ENCODE measurements at places on chromosomes 3 and 15.

DNA sequence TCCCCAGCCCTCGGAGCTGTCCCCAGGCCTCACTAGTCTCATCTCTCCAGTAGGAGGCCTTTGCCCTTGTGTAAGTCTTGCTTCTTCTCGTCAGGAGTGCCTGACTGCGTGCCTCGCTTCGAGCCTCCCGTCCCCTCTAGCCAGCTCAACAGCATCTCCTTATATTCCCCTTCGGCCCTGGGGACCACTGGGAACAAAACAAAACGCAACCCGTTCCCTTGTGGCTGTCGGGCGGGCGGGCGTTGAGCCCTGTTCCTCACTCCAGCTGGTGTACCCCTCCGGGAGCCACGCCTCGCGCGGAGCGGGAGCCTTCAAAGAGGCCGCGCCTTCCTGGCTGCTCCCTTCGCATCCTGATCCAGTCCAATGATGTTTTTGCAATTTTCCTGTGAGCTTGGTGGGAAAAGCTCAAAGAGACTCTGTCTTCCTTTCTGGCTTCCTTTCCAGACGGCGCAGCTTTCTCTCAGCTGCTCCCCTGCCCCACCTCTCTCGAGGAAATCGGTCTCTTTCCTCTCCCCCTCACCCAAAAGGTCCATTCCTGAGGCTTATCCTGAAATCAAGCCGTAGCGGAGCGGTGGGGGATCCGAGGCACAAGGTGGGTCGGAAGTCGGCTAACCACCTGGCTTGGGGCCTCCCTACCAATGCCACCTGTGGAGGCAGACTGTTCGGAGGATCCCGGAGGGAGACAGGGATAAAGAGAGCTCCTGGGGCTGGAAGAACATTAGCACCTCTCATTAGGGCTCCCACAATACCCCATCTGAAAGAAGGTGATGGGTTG lies 33.4 kb upstream of the SRP14 start:
- DNase-seq = no peak

DNA sequence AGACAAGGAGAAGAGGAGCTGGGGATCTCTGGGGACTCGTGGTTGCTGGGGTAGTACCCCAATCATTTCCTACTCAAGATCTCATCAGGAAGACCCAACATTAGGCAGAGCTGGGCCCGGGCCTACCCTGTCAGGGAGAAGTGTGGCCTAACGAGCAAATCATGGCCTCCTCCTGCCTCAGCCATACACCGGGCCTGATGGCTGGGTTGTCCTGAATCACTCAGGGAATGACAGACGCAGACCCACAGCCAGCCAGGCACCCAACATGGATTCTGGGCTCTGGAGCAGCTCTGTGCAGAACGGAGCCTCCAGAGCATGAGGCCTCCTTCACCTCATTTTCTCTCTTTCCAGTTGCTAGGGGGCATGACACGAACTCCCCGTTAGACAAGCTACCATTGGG lies 19.7 kb downstream of the ITGA11 start:
- no peak for DNase-seq

DNA sequence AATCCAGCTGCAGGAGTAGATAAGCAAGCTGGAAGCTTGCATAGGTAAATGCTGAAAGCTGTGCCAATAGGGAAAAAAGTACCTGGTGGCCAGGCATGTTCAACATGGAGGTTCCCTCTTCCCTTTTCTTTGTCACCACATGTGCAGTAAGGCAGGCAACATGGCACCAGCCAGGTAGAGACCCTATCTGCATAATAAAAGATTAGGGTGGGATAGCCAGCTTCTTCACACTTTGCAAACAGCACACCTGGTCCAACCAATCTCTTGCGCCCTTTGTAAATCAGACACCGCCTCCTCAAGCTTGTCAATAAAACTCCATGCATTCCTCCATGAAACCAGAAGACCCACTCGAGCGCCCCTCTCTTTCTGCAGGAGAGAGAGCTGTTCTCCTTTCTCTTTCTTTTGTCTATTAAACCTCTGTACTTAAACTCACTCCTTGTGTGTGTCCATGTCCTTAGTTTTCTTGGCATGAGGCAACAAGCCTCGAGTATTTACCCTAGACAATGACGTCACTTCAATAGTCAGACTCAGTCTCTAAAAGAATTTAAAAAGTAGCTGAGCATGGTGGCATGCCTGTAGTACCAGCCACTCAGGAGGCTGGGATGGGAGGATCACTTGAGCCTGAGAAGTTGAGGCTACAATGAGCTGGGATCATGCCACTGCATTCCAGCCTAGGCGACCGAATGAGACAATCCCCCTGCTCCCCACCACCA lies 256.3 kb downstream of the SCAPER start:
- DNase-seq = no peak

- no peak for DNase-seq
Measured at GRCh38 chr3:32712506-32713055, 27.6 kb downstream of the CNOT10 start.

DNA sequence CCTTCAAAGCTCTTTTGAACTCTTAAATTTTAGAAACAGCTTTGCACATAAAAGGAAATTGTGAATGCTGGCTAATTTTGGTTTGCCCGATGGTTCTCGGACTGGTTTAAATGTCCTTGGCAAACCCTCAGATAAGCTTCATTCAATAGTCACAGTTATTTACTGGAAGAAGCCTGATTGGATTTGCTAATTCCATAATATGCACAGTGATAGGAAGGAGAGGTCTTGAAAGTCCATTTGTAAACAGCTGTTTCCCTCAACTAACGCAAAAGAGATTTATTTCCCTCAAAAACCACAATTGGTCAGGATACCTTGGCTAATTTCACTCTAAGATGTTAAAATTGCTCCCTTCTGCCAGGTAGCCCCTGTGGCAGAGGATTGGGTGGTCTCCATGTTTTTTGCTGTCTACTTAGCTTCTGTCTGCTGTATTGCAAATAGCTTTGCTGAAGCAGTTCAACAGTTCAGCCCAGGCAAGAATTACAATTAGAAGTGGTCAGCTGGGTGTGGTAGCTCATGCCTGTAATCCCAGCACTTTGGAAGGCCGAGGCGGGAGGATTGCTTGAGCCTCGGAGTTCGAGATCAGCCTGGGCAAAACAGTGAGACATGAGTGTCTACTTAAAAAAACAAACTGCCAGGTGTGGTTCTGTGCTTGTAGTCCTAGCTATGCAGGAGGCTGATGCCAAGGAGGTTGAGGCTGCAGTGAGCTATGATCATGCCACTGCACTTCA lies 30.6 kb upstream of the PROK2 start:
- no peak for DNase-seq

- DNase-seq = no peak
Measured at GRCh38 chr3:125140818-125141595, 71.5 kb downstream of the SLC12A8 start.

GRCh38 chr15:65529762-65530317 lies 423 bp upstream of the HACD3 start:
- no peak for DNase-seq

DNA sequence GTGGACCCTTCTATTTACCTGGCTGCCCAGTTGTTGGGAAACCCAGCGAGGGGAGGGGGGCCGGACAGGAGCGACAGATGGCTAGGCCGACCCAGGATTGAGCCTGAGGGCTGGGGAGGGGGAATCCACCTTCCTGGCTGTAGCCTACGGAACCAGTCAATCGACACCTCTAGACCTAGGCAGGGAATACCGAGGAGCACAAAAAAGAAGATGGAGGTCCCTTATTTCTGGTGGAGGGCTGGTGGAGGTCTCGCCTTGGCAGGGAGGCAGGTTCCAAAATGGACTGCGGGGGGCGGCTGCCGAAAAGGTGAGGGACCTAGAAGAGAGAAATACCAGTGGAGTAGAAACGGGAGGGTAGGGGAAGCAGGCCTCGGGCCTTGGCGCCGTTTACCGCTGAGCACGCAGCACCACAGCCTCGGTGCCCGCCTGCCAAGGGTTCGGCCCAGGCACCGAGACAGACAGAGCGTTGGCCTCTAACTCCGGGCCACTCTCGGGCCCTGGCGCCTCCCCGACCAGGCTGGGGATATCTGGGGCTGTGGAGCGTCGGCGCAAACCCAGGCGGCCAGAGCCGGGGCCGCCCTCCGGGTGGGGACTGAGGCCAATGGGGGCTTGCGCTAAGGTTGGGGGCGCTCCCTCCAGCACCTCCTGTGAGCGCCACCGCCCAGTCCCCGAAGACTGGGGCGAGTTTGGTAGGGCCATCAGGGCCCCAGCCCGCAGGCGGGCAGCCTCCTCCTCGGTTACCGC lies 1.6 kb downstream of the ANKRD63 start:
- no peak for DNase-seq

DNA sequence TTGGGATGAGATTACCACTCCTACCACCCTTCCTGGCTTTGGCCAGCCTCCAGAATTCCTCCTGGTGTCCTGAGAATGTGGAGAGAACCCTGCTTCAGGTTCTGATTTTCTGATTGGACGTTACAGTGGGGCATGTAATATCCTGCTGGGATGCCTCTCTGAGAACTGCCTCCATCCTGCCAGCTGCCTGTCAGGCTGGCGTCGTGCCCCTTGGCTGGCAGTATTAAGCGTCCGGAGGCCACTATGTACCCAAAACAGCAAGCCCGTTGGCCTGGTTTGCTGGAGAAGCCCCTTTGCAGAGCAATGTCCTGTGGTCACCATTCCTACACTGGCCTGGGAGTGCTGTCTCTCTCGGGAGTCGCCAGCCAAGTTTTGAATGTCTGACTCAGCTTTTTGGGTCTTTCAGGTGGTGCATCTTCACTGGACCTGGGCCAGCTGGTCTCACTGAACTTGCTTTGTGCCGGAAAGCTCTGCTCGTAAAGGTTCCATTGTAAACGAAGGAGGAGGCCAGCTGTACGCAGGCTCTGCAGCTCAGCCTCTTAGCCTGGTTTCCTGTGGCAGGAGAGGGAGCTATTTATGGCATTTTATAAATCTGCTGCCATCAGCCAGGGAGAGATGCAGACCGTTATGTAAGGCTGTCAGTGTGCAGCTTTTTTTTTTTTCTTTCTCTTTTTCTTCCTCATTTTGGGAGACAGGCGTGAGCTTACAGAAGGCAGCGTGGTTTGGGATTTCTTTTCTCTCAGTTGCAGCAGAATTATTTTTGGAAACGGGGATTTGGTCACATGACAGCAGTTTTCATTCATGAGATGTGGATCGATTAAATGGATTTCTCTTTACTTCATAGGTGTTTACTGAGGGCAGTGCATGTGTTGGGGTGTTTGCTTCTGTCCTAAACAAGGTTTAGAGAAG lies 19.0 kb upstream of the TRAK1 start:
- no peak for DNase-seq

- DNase-seq = no peak
Measured at GRCh38 chr3:14991818-14992612, 44.6 kb downstream of the NR2C2 start.

- DNase-seq = no peak
Measured at GRCh38 chr3:16316396-16316795, 51.4 kb downstream of the OXNAD1 start.

DNA sequence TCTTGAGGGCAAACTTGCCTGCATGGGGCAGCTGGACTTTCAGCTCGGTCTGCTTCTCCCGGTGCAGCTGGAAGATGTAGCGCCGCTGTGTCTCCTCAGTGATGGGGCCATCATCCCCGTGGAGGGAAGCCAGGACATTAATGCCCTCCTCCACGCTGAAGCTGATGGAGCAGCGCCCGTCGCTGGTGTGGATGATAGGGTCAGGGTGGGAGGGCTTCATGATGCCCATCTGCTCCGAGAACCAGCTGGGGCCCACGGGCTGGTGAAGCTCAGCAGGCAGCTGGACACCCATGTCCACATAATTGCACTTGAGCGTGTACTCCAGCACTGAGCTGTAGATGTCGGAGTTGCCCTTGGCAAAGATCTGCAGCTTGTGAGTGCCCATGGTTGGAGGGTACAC lies 46.9 kb downstream of the KY start:
- DNase-seq = no peak

DNA sequence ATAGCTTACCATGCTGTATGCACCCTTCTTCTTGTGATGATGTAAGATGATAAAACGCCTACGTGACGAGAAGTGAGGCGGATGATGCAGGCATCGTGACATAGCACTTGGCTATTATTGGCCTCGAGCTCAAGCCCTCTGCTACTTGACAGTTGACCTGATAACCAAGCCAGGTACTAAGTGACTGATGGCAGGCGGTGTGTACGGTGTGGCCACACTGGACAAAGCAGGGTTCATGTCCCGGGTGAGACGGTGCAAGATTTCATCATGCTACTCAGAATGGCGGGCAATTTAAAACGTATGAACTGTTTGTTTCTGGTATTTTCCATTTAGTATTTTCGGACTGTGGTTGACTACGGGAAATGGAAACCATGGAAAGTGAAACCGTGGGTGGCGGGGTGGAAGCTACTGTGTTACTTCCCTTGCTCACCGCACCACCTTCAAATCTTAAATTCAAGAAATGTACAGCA lies 57.7 kb downstream of the SLC12A8 start:
- peak; percentile 54 for DNase-seq

DNA sequence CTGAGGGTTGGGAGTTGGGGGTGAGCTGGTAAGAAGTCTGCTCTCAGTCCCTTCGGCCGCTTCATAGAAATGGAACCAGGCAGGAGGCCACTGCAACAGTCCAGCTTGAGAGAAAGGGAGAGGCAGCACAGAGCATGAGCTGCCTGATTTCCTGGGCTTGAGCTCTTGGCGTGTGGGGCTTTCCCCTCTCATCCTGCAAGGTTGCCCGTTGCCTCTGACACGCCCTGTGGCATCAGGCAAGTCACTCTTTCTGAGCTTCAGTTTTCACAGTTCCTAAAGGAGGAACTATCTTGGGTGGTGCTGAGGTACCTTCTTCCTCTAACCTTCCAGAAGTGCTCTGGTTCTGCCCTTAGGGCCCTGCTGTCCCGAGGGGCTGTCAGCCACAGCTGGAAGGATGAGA lies 4.9 kb downstream of the MESP2 start:
- peak; percentile 26 for DNase-seq

- no peak for DNase-seq
Measured at GRCh38 chr15:60124460-60125070, 120.5 kb downstream of the FOXB1 start.

GRCh38 chr3:119676020-119676419 lies 1.2 kb downstream of the COX17 start:
- no peak for DNase-seq

GRCh38 chr3:196995646-196996355 lies 27.2 kb upstream of the PIGZ start:
- no peak for DNase-seq

GRCh38 chr3:65732051-65732935 lies 306.4 kb downstream of the MAGI1 start:
- DNase-seq = peak; percentile 1

- DNase-seq = no peak
Measured at GRCh38 chr3:5476403-5476802, 288.9 kb downstream of the EDEM1 start.

DNA sequence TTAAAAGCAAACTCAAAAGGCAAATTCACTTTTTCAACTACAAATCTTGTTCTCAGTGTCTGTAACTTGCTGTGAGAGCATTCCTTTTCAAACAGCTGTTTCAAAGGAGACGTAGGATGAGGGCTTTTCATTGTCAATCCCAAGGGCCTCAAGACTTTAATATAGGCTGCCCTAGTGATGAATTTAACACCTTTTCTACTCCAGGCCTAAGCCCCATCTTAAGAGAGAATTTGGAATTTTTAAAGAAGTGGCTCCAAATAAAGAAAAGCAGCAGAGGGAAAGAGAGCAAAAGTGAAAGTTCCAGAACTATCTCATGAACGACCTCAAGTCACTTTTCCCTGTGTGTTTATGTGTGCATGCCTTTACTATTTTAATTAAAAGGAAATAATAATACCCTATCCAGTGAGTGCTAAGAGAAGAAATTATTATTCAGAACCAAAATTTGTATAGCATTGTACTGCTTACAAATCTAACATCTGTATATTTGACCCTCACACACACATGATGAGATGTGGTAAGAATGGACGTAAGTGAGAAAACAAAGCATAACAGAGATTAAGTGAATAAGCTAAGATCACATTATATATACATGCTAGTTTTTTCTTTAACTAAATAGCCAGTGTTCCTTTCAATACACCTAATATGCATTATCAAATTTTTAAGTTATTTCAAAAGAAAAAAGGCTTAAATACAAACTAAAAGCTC lies 196.4 kb downstream of the VGLL3 start:
- no peak for DNase-seq

GRCh38 chr3:129004639-129005295 lies 3.7 kb downstream of the EFCC1 start:
- no peak for DNase-seq
